ENCODE measurements at places on chromosomes 16 and 17. TPM values are rescaled to one million over a fixed set of nuclear protein-coding genes. Genes with fewer than 3 reads are reported as not detected.

NXN gene
- total RNA-seq: 1.2 TPM

ZNF785 gene
- 10.3 TPM for total RNA-seq

KRT40 gene
- total RNA-seq: not detected

FDXR gene
- total RNA-seq: 24.3 TPM

CDRT15 gene
- total RNA-seq: not detected

BRCA1 gene
- total RNA-seq: 84.5 TPM

XPO6 gene
- 253 TPM for total RNA-seq

TMEM235 gene
- total RNA-seq: not detected

NPIPB9 gene
- 3.8 TPM for total RNA-seq

- H3K4me1 ChIP-seq: no peaks in the 10 kb centered on the region
- DNase-seq: no peak
- peaks cover 6% of the 10 kb centered on the region for H3K27me3 ChIP-seq
- no peaks in the 10 kb centered on the region for H3K36me3 ChIP-seq
Observed at GRCh38 chr17:231191-231965, 49.9 kb upstream of the DOC2B start.

DNA sequence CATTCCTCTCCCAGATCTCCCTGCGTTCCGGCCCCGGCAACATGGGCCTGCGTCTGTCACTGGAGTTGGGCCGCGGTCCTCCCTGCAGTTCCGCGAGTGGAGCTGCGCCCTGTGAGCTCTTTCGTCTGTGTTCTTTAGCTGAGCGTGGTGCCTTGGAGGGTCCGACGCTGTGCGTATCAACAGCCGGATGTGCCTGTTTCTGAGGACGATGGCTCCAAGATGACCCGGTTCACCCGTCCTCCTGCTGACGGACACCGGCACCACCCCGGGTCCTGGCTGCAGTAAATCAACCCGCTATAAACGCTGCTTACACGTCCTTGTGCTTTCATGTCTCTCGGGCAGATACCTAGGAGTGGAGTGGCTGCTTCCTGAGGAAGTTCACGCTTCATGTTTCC is 44.8 kb upstream of the GNG13 start:
- no peak for DNase-seq
- H3K4me3 ChIP-seq: no peak overlapping the region
- H3K4me1 ChIP-seq: no peaks in the 10 kb centered on the region
- no peak overlapping the region for H3K27ac ChIP-seq
- H3K27me3 ChIP-seq: no peaks in the 10 kb centered on the region
- no peaks in the 10 kb centered on the region for H3K36me3 ChIP-seq

GRCh38 chr17:59754552-59754951 is 47.1 kb downstream of the VMP1 start:
- peak overlapping the region; percentile 84 for H3K27ac ChIP-seq
- H3K36me3 ChIP-seq: peaks cover 38% of the 10 kb centered on the region
- DNase-seq: peak; percentile 31
- H3K27me3 ChIP-seq: no peaks in the 10 kb centered on the region
- H3K4me1 ChIP-seq: peaks cover 66% of the 10 kb centered on the region

GRCh38 chr16:30136971-30137605 is 14.1 kb upstream of the MAPK3 start:
- H3K4me3 ChIP-seq: no peak overlapping the region
- no peak overlapping the region for H3K27ac ChIP-seq
- H3K27me3 ChIP-seq: no peaks in the 10 kb centered on the region
- DNase-seq: no peak
- H3K36me3 ChIP-seq: no peaks in the 10 kb centered on the region

GRCh38 chr16:13042291-13042685 is 140.9 kb downstream of the SHISA9 start:
- no peak overlapping the region for H3K4me3 ChIP-seq
- no peak for DNase-seq
- no peaks in the 10 kb centered on the region for H3K36me3 ChIP-seq
- no peaks in the 10 kb centered on the region for H3K4me1 ChIP-seq
- no peak overlapping the region for H3K27ac ChIP-seq
- H3K27me3 ChIP-seq: no peaks in the 10 kb centered on the region

- H3K4me3 ChIP-seq: no peak overlapping the region
- no peaks in the 10 kb centered on the region for H3K4me1 ChIP-seq
- H3K36me3 ChIP-seq: no peaks in the 10 kb centered on the region
- no peak for DNase-seq
- H3K27ac ChIP-seq: no peak overlapping the region
Observed at GRCh38 chr16:65196420-65197075, 74.7 kb upstream of the CDH11 start.

GRCh38 chr16:31507929-31508705 is at the start of gene RUSF1:
Gene RUSF1 (minus strand): TSS chr16:31508391. CDS start chr16:31508373, 18 bp downstream.
- peaks cover 45% of the 10 kb centered on the region for H3K4me1 ChIP-seq
- peak; percentile 93 for DNase-seq
- peak within 1 kb of the TSS; percentile 98 for H3K27ac ChIP-seq

GRCh38 chr17:69435971-69436696 is 21.6 kb downstream of the MAP2K6 start:
- no peak overlapping the region for H3K27ac ChIP-seq
- H3K27me3 ChIP-seq: no peaks in the 10 kb centered on the region
- H3K4me3 ChIP-seq: no peak overlapping the region

DNA sequence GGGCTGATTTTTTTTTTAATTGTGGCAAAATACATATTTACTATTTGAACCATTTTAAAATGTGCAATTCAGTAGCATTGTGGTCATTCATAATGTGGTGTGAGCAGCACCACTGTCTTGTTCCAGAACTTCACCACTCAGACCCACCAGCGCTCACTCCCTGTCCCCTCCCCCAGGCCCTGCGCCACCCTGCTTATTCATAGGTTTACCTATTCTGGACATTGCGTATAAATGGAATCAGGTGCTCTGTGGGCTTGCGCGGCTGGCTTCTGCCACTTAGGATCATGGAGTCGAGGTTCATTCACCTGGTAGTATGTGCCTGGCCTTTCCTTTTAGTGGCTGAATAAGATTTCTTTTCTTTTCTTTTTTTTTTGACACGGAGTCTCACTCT is 59.4 kb downstream of the NT5M start:
- no peak for DNase-seq
- peaks cover 5% of the 10 kb centered on the region for H3K4me1 ChIP-seq
- no peak overlapping the region for H3K4me3 ChIP-seq

GRCh38 chr16:83925957-83926725 is 26.9 kb upstream of the OSGIN1 start:
- no peak overlapping the region for H3K4me3 ChIP-seq
- no peak for DNase-seq
- H3K4me1 ChIP-seq: peaks cover 2% of the 10 kb centered on the region

GRCh38 chr17:77247048-77247541 is 106.3 kb downstream of the SEC14L1 start:
- peaks cover 11% of the 10 kb centered on the region for H3K27me3 ChIP-seq
- H3K27ac ChIP-seq: no peak overlapping the region
- DNase-seq: peak; percentile 91
- no peaks in the 10 kb centered on the region for H3K36me3 ChIP-seq
- H3K4me1 ChIP-seq: peaks cover 9% of the 10 kb centered on the region

- H3K27ac ChIP-seq: no peak overlapping the region
- H3K36me3 ChIP-seq: no peaks in the 10 kb centered on the region
- DNase-seq: no peak
Observed at GRCh38 chr16:21190599-21190998, 20.8 kb downstream of the ZP2 start.

DNA sequence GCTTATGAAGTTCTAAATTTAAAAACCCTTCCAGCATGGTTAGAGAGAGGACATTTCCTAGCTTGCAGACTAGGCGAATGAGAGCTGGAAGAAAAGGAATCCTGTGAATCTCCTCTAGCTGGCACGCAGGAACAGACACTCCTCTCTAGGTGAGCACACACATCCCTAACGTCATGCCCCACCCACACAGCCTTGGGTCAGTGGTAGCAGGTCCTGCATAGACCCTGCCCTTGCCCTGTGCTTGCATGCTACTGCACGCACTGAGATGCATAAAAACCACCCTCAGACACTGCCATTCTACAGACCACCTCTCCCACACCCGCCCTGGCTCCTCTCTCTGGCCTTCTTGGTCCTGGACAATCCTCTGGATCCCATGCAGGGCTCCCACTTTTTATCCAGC is 23.5 kb downstream of the CES1 start:
- peaks cover 3% of the 10 kb centered on the region for H3K27me3 ChIP-seq
- no peak overlapping the region for H3K4me3 ChIP-seq
- H3K27ac ChIP-seq: no peak overlapping the region
- DNase-seq: no peak
- H3K4me1 ChIP-seq: no peaks in the 10 kb centered on the region

GRCh38 chr16:12303653-12304052 is 327.1 kb downstream of the SNX29 start:
- H3K27me3 ChIP-seq: no peaks in the 10 kb centered on the region
- no peak overlapping the region for H3K27ac ChIP-seq
- DNase-seq: no peak
- H3K36me3 ChIP-seq: peaks cover 3% of the 10 kb centered on the region

DNA sequence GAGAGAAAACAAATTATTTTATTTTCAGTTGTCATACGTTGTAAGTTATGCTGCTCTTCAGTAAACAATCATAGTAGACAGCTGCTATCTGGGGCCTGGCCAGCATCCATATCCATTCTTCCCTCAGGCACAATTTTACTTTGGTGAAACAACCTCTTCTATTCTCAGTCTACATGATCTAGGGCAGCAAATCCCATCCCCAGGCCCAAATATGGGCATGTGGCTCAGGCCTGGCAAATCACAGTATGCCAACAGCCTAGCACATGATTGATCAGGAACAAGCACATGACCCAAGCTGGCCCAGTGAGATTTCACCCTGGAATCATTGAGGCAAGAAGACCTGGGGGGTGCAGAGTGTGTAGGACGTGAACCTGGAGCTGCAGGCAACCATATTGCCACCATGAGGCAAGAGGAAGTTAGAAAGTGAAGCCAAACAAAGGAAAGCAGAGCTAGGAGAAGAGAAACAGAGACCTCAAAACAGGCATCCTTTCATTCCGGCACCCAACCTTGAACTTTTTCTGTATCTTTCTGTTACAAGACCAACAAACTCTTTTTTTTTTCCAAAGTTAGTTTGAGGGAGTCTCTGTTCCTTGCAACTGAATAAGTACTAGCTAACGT is 10.3 kb upstream of the ABCC12 start:
- DNase-seq: no peak
- H3K4me3 ChIP-seq: no peak overlapping the region
- H3K4me1 ChIP-seq: no peaks in the 10 kb centered on the region
- peaks cover 7% of the 10 kb centered on the region for H3K27me3 ChIP-seq
- H3K36me3 ChIP-seq: no peaks in the 10 kb centered on the region
- no peak overlapping the region for H3K27ac ChIP-seq

DNA sequence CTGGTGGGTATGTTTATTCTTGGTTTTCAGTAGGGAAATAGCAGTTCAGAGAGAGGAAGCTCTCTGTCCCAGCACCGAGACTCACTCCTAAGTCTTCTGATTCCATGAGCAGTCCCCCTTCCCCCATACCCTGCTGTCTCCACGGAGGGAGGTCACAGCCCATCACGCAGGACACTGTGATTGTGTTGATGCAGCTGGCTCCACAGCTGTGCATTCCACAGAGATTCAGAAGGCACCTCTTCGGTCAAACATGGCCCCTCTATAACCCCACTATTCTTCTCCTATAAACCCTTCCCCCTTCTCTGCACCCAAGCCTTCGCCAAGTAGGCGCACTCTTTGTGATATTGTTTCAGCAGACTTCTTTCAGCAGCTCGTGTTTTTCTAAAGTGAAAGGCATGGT is 104.3 kb upstream of the HLF start:
- no peak overlapping the region for H3K4me3 ChIP-seq
- H3K27ac ChIP-seq: no peak overlapping the region

GRCh38 chr16:25264597-25264996 is 7.0 kb upstream of the ZKSCAN2 start:
- H3K4me1 ChIP-seq: peaks cover 25% of the 10 kb centered on the region
- no peaks in the 10 kb centered on the region for H3K27me3 ChIP-seq
- peaks cover 53% of the 10 kb centered on the region for H3K36me3 ChIP-seq
- no peak overlapping the region for H3K27ac ChIP-seq
- DNase-seq: peak; percentile 24

- H3K36me3 ChIP-seq: no peaks in the 10 kb centered on the region
- DNase-seq: no peak
- H3K4me3 ChIP-seq: no peak overlapping the region
- peaks cover 4% of the 10 kb centered on the region for H3K4me1 ChIP-seq
- H3K27me3 ChIP-seq: no peaks in the 10 kb centered on the region
Observed at GRCh38 chr17:68775318-68775717, 174.2 kb upstream of the FAM20A start.

- H3K36me3 ChIP-seq: no peaks in the 10 kb centered on the region
- H3K4me3 ChIP-seq: no peak overlapping the region
- H3K4me1 ChIP-seq: no peaks in the 10 kb centered on the region
Observed at GRCh38 chr16:67302970-67303369, 23.6 kb downstream of the KCTD19 start.

- H3K4me3 ChIP-seq: peak overlapping the region; percentile 83
- peaks cover 3% of the 10 kb centered on the region for H3K27me3 ChIP-seq
Observed at GRCh38 chr16:680967-681745, 946 bp downstream of the STUB1 start.

DNA sequence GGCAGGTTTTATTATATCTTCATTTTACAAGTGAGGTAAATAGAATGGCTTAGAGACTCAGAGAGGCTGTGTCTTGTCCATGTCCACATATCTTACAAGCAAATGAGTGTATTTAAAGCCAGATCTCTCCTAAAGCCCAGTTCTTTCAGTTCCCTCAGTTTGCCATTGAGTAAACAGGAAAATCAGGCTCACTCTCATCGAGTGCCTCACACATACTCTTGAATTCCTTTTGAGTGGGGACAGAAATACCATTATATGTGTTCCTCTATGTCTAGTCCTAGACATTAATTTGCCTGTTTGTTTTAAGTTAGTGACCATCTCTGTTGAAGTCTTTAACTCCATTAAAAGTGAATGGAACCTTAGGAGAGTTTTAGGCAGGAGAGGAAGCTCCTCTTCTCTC is 40.1 kb downstream of the BPTF start:
- H3K27me3 ChIP-seq: no peaks in the 10 kb centered on the region
- H3K4me1 ChIP-seq: peaks cover 56% of the 10 kb centered on the region
- no peak overlapping the region for H3K4me3 ChIP-seq
- H3K36me3 ChIP-seq: peaks cover 23% of the 10 kb centered on the region
- DNase-seq: no peak
- H3K27ac ChIP-seq: no peak overlapping the region

- peak overlapping the region; percentile 32 for H3K27ac ChIP-seq
- peak; percentile 70 for DNase-seq
- peaks cover 56% of the 10 kb centered on the region for H3K4me1 ChIP-seq
- H3K36me3 ChIP-seq: peaks cover 18% of the 10 kb centered on the region
- no peaks in the 10 kb centered on the region for H3K27me3 ChIP-seq
Observed at GRCh38 chr17:80673152-80673920, 128.7 kb downstream of the RPTOR start.

- H3K27ac ChIP-seq: no peak overlapping the region
- H3K4me3 ChIP-seq: no peak overlapping the region
- no peaks in the 10 kb centered on the region for H3K4me1 ChIP-seq
- H3K36me3 ChIP-seq: no peaks in the 10 kb centered on the region
- no peak for DNase-seq
- H3K27me3 ChIP-seq: peaks cover 2% of the 10 kb centered on the region
Observed at GRCh38 chr17:57068707-57069106, 16.3 kb upstream of the AKAP1 start.

GRCh38 chr16:30731411-30731810 is 16.8 kb upstream of the PHKG2 start:
- peaks cover 13% of the 10 kb centered on the region for H3K4me1 ChIP-seq
- H3K27me3 ChIP-seq: no peaks in the 10 kb centered on the region
- no peak overlapping the region for H3K27ac ChIP-seq
- peak; percentile 28 for DNase-seq
- H3K4me3 ChIP-seq: no peak overlapping the region

- peaks cover 34% of the 10 kb centered on the region for H3K4me1 ChIP-seq
- H3K36me3 ChIP-seq: peaks cover 47% of the 10 kb centered on the region
- no peaks in the 10 kb centered on the region for H3K27me3 ChIP-seq
Observed at GRCh38 chr17:28357901-28358197, 522 bp upstream of the POLDIP2 start.

Data from activated CD8-positive, alpha-beta T cell treated with anti-CD3 and anti-CD28 coated beads for 36 hours (primary cell).